ENCODE measurements at places on chromosomes 6 and 20.

DNA sequence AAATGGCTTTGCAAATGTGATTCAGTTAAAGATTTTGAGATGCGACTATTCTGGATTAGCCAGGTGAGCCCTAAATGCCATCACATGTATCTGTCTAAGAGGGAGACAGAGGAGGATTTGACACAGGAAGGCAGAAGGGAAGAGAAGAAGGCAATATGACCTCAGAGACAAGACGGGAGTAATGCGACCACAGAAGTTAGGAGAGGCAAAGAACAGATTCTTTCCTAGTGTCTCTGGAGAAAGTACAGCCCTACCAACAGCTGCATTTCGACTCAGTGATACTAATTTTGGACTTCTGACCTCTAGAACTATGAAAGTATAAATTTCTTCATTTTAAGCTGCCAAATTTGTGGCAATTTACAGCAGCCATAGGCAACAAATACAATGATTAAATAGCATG lies 24.2 kb upstream of the TPD52L1 start:
- DNase-seq: no peak

DNA sequence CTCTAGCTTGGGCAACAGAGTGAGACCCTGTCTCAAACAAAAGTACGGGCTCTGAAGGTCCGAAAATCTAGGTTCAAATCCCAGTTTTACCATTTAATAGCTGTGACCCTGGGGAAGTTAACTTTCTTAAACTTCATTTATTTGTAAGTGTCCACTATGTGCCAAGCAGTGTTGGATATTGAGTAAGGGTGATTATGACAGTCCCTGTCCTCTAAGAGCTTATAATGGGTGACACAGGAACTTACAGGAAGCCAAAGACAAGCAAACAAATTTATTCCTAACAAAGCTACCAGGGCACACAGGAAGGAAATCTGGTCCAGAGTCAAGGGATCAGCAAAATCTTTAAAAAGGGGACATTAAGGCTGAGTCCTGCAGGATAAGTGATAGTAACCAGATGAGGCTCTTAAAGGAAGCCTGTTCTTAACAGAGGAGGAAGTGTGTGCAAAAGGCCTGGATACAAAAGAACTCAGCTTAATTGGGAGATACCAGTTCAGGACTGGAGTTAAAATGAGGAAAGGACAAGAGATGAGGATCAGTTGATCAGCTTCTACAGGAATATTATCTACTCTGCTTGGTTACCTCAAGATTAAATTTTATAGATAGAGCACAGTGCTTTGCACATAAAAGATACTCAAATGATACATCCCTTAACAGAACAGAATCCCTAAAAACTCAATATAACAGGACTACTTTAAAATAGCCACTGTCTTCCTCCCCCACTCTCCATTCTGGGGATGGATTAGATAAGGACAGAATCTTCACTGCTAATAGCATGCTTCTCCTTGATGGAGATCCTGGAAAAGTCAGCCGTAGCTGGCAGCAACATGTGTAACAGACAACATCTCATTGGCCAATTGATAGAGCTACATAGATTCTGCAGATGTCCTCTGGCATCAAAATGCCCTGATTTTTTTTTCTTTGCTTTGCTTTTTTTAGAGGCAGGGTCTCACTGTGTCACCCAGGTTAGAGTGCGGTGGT lies 6.1 kb downstream of the SNX3 start:
- DNase-seq: no peak

DNA sequence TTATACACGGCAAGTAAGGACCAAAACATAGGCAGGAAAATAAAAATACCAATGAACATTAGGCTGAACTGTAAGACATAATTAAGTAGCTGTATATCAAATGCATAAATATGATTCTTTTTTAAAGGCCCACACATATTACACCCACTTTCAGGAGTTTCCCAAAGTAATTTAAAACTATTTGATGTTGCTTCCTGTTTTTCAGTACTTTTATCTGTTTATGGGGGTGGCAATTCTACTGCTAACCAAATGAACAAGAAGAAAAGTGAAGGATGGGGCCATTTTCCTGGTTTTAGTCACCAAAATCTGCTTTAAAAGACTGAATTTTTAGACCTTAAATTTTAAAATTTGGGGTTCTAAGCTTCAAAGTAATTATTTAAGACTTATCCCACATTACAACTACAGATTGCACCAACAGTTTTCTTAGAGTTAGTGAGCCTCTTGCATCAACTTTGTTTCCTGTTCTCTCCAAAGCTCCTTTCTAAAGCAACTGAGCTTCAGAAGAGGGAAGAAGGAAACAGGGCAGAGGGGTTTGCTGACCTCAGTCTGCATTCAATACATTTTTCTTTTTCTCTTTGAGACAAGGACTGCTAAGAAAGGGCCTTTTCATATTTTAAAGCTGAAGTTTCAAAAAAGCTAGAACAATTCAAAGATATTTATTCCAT lies 191.0 kb downstream of the BACH2 start:
- no peak for DNase-seq

GRCh38 chr6:40307712-40308111 lies 279.5 kb downstream of the LRFN2 start:
- no peak for DNase-seq

All from RCC 7860 (cell line).